ENCODE measurements at places on chromosomes 3 and 15. TPM values are rescaled to one million over a fixed set of nuclear protein-coding genes. Genes with fewer than 3 reads are reported as not detected.

Gene CYP1A1
- 10.3 TPM for total RNA-seq

Gene RTP4
- not detected for total RNA-seq

Gene CCDC174
- 5.5 TPM for total RNA-seq

Gene FBXO40
- total RNA-seq, result not detected

Gene WDR72
- not detected for total RNA-seq

All from ascending aorta (tissue), 2 donors.